Bone marrow (tissue), 2 donors: ENCODE measurements at places on chromosomes 12 and 14.
A peak's percentile ranks its signal among the peaks of the same experiment; 100 is the strongest.

DNA sequence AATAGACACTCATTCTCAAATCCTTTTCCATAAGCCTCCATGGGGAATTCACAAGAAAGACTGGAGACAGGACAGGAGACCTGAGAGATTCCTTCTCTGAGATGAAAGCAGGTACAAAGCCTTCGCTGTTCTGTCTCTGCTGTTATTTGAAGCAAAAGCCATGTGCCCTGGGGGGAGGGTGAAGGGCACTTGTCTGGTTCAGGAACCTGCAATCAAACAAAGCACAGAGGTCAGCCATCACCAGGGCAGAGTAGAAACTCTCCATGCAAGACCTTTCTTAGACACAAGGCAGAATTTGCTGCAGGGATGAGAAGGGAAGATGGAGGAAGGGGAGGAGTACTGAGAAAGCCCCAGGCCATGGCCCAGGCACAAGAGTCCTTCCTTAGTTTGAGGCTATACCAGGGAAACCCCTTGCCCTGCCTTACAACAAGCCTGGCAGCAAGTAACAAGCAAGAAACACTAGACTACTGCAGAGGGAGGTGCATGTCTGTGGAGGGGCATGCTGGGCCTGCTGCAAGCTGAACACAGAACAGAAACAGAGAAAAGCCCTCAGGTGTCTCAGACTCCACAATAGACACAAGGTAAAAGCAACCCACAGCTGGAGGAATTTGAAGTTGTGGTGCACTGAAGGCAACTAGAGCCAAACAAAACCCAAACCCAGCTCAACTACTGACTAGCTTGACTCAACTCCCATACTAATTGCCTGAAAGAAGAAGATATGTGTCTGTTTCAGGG is 7.8 kb upstream of the ART4 start:
- no peak for DNase-seq

GRCh38 chr12:81300454-81300853 is 222.6 kb downstream of the ACSS3 start:
- DNase-seq, result no peak

- DNase-seq, result no peak
Measured at GRCh38 chr14:102696332-102696731, 80.9 kb upstream of the TRAF3 start.

DNA sequence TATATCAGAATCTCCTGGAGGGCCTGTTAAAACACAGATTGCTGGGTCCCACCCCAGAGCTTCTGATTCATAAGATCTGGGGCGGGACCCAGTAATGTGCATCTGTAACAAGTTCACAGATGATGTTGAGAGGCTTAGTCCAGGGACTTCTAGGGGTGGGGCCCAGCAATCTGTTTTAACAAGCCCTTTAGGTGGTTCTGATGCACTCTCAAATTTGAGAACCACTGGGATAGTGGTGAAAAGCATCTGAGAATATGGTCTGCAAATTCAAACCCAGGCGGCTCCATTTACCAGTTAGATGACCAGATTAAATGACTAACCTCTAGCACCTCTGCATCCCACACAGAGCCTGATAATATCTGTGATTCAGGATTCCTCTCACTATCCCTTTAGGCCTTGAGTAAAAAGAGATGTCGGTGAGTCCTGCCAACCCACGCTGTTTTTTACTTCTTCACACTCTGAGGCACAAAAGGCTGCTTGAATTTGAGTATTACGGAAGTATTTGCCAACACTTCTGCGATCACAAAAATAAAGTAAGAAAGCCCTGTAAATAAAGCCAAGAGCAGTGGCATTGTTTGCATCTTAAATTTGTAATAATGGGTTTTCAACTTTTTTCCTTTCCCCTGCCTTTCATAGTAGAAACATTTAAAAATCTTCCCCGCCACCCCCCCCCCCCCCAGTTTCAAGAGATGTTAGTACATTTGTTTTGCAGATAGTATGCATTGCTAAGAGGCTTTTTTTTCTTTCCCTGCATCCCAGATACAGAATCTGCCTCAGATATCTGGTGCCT is 1.8 kb upstream of the FRS2 start:
- no peak for DNase-seq

DNA sequence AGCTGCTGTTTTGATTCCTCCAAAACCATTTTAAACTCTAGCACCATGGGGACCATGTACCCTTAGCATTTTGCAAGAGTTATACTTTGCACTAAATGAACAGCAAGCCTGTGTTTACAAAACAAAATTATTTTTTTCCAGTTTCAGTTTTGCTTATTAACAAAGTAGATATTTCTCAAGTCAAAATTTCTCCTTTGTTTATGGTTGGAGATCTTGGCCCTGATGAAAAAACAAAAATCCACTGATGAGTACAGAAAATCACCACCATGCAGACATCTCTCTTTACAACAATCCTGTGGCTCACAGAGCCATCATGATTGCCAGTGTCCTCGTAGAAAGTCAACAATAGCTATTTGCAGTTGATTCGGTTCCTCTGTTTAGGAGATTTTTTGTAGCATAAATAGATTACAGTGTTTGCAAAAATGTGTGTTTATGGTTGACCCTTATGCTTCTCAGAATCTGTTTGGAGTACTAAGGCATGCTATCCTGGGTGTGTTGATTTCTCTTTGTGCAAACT is 201.1 kb upstream of the NUDT4 start:
- no peak for DNase-seq

DNA sequence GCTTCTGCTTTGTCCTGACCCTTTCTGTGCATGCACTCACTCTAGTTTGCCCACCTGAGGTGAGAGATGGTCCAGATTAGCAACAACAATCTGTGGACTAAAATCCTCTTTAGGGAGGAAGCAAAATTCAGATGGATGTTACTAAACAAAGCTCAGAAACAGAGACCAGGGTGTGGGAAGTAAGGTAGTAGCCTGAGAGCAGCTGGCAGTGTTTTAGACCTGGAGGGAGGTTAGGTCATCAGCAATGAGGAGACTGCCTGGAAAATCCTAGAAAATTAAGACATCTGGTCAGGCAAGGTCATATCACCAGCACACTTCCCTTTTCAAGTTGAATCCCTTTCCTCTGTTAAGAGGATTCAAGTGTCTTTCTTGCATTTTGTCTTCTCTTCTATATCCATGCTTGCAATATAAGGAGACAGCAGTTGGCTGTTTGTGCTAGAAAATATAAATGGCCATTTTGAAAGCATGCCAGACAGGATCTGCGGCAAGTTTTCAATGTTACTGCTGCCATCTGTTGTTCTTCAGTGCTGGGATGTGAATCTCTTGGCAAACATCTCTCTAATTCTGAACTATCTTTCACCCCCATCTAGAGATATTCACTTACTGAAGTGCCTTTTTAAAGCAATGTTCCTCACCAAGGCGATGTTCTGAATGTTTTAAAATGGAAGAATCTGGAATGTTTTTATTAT is 266.4 kb downstream of the NAV3 start:
- no peak for DNase-seq

DNA sequence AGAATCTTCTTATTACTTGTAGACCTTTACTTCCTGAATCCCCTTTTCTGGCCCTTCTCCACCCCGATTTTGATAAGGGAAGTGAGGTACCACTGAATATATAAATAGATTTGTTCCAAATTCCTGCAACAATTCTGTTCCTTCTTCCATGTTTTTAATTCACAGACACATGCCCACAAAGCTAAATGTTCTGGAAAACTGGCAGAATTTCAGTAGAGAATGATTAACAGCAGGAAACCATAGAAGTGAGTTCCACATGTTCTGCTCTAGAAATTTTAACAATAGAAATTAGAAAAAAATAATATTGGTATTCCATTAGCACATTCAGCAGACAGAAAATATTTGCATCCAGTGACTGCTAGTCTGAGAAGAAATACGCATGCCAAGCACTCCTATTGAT is 139.6 kb downstream of the SLC2A13 start:
- DNase-seq, result no peak

- no peak for DNase-seq
Measured at GRCh38 chr12:12673296-12673695, 22.7 kb downstream of the GPR19 start.

- DNase-seq, result no peak
Measured at GRCh38 chr12:131093971-131094830, 140.5 kb downstream of the ADGRD1 start.

- no peak for DNase-seq
Measured at GRCh38 chr12:25818596-25819390, 139.7 kb upstream of the RASSF8 start.

DNA sequence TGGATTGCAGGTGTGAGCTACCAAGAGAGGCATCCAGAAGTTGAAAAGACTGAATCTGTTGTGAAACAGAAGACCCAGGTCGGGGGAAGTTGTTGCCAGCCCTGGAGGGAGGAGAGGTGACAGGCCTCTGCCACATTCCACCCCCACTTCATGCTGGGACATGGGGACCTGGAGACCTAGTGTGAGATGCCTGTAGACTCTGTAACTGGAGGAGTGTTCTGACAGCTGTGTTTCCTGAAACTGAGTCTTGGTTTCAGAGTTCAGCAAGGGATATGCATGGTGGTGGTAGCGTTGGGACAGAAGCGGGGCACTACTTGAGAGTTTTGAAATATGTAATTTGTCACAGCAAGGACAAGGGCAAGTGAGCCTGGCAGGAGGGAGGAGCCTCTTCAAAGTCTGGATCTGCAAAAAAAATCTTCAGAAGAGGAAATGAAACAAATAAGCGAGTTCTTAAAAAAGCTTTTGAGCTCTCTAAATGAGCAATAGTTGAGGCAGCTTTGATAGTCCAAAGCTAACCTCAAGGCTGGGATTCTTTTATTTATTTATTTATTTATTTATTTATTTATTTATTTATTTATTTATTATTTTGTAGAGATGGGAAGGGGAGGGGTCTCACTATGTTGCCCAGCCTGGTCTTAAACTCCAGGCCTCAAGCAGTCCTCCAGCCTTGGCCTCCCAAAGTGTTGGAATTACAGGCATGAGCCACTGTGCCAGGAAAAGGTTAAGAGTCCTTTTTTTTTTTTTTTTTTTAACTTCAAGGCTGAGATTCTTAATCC is 58.9 kb upstream of the EEA1 start:
- peak; percentile 30 for DNase-seq

DNA sequence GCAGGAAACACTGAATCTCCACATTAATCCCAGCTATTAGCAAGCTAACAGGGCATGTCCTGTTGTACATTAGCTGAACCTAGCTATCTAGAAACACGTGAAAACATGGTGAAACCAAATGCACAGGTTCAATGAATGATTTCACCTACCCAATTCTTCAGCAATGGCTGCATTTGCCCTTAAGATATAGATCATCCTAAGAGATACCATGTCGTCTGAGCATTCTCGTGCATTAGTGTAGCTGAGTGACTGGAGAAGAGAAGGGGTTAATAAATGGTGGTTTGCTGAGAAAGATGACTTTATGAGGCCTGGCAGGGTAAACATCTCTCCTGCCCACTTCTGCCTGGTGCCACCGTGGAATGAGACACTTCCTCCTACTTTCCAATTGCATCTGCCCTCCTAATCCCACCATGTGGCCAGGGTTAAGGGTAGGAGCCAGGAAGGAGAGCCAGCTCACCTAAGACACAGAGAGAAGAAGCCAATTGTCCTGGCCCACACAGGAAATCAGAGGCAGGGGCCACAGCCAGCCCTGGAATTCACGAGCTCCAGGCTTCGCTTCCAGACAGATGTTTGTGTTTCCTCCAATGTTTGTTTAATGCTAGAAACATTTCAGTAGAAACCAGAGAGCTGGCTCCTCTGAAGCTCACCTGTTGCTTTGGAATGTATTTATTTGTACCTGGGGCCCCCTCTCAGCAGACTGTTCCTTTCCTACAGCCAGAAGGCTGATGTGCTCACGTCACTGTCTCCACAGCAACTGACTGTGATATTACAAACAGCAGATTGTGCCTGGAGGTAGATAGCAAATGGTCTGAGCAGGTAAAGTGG is 126.0 kb upstream of the PARP11 start:
- no peak for DNase-seq

GRCh38 chr14:45838597-45838996 is 585.6 kb upstream of the MIS18BP1 start:
- no peak for DNase-seq

DNA sequence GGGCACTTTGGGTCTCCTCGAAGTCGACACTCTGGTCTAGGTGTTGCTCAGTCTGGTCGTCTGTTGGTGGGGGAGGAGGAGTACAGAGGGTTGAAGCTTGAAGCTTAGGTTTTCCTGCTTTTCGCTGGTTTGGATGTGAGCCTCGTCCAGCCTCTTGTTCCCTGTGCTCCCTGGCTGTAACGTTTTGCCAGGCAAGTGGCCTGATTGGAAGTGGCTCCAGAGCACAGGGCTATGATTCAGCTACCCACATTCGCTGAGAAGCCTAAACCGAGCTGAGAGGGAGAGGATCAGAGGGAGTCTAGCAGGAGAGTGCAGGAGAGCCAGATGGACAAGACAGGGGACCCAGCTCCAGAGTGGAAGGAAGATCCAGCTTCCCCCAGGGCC is 6.1 kb downstream of the HOXC10 start:
- DNase-seq, result no peak

- DNase-seq, result no peak
Measured at GRCh38 chr14:33774723-33775470, 176.0 kb downstream of the EGLN3 start.

- DNase-seq, result no peak
Measured at GRCh38 chr12:97216848-97217247, 245.8 kb upstream of the RMST start.

DNA sequence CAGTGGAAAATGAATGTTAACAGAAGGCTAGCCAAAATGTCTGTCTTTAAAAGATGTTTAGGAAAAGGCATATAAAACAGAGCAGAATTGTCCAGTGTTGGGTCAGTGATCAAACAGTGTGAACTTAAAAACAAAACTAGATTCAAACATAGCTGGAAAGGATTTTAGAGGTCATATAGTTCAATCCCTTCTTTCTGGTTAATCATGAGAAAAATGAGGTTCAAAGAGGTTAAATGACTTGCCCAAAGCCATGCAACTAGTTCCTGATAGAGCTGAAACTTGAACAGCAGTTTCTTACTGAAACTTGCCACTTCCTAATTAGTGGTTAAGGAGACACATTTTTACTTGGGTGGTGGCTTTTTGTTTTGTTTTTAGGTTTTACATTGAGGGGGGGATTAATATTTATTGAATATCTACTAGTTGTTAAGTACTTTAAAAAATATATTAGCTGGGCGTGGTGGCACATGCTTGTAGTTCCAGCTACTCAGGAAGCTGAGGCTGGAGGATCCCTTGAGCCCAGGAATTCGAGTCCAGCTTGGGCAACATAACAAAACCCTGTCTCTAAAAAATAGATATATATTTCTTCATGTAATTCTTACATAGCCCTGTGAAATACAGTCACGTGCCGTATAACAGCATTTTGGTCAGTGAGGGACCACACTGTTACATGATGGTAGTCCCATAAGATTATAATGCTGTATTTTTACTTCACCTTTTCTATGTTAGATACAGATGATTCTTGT is 20.4 kb downstream of the ACVR1B start:
- DNase-seq, result no peak

- peak; percentile 37 for DNase-seq
Measured at GRCh38 chr12:6307529-6307928, 3.0 kb upstream of the PLEKHG6 start.

DNA sequence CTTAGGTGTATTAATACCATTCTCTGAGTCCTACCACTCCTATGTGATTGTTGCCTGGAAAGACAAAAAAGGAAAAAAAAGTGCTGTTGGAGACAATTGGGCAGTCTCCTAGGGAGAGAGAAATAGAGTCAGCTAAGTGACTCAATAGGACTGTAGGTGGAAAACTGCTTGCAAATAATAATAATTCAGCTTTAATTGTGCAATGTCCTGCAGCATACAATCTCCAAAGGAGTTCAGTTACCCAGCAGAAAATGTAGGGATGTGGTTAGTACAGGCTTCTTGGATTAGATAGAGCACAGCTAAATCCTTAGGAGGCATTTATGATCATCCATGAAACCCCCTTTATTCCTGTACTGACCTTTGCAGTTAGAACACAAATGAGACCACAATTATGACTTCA is 3.0 kb upstream of the SRSF9 start:
- DNase-seq, result no peak

- DNase-seq, result no peak
Measured at GRCh38 chr12:113261847-113262470, 40.7 kb downstream of the TPCN1 start.

GRCh38 chr12:103540319-103540718 is 44.6 kb upstream of the C12orf42 start:
- no peak for DNase-seq
